ENCODE measurements at places on chromosomes 4 and X.

GRCh38 chrX:130702867-130703707 is 199.9 kb downstream of the ENOX2 start:
- no peak for DNase-seq

DNA sequence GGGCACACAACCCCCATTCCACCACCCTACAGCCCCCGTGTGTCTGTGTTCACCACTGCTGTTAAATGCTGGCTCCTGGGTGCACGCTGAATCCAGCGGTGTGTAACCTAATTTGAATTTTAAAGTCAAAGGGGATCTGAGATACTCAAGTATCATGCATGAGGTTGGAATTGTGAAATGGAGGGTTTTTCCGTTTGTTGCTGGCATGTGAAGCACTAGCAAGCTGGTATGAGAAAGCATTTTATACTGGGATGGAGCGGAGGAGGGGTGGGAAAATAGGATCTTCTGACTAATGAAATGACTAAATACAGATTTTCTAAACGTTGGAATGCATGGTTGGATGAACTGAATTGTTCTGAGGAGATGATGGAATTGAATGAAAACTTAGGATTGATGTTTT is 36.9 kb upstream of the FAT1 start:
- DNase-seq, result no peak

DNA sequence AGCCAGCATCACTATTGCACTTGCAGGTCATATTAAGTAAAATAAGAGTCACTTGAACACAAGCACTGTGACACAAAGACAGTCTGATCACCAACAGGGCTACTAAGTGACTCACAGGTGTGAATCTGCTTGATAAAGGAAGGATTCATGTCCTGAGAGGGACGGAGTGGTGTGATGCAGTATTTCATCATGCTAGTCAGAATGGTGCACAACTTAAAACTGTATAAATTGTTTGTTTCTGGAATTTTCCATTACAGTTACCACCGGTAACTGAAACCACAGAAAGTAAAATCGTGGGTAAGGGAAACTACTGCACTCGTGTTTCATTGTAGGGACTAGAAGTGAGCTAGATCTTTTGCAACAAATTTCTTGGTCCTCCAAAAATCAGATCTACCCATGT is 109.7 kb downstream of the ELOVL6 start:
- no peak for DNase-seq

DNA sequence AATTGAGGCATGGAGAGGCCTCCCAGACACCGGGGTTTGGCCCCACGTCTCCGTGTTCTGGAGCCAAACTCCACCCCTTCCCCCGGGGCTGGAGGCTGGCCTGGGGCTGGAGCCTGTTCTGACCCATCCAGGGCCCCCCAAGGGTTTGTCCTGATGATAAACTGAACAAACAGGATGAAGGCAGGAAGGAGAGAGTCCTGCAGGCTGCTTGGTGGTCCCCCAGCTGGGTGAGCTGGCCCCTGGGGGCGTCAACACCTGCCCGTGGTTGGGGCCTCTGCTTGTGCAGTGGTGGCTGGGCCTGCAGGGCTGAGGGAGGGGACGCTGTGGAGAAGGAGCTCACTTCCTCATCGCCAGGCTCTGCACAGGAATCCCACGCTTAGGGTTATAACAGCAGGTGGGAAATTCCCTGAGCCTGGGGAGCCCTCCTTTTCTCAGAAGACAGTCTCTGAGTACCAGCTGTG is 2.3 kb downstream of the SH3TC1 start:
- DNase-seq, result peak; percentile 36

DNA sequence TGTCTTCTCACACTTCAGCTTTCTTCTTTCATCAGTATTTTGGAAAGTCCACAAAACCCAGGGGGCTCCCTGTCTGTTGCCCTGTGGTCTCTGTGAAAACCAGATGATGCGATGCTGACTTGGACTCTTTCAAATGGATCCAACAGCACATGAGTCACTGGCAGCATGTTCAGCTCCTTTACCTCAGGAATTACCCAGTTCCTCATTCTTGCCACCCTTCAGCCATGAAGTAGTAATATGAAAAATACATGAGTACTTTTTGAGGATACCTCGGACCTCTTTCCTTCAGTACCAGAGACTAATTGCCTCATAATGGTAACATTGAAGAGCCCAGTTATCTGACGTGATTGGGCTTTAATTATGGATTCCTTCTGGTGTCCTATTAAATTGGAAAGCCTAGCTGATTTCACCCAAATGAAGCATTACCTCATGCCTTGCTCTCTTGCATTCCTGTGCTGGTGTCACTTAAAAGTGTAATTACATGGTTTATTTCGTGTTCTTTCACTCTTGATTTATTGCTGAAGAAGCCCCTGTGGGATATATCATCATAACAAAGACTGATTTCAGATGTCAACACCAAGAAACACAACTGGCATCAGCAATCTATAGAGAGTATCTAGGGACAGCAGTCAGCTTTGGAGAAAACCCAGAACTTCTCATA is 63.4 kb downstream of the NFKB1 start:
- DNase-seq, result no peak

DNA sequence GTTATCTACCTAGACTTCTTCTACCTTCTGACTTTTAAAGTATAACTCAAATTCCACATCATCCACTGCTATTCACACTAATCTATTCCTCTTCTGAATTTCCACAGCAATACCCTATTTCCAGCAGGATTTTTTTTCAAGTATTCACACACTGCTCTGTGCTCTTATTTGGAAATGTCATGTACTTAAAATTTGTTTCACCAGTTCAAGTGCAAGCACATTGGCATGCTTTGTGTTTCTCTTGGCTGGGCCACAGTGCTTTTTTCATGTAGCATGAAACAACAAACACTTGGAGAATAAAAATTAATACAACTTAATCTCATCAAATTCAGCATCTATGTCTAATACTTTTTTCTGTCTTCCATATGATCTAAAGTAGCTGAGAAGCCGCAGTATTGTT is 161.8 kb upstream of the PCDH18 start:
- DNase-seq, result no peak

GRCh38 chrX:16646366-16647138 is 3.4 kb upstream of the S100G start:
- DNase-seq, result no peak

DNA sequence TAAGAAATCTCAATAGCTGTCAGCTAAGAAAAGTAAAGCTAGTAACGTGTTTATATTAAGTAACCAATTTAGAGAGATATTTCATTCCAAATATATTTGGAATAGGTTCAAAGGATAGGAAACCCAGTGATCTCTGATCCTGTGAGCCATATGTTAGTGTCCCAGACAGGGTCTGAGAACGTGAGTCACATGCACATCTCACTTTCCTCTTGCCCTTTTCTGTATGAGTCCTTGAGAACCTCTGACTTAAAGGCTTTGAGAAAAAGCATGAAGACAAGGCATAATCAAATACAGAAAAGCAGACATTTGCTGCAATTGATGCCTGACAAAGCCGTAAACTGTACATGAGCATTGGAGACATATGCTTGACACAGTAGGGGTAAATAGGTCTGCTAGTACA is 655.1 kb upstream of the ADGRL3 start:
- no peak for DNase-seq

DNA sequence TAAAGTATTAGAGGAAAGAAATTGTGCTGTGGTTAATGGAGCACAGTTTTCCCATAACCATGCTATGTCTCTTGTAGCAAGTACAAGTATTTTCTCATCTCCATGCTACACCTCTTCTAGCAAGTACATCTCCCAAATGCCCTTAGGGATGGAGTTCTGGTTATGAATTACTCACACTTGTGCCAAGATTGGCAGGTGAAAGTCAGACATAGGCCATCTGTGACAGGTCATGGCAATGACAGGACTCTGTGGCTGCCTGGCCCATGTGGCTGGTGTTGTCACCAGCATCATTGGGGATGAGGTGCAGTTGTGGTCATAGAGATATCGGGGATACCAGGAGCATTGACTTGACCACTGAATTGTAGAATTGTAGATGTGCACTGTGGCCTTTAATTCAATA is 310.2 kb downstream of the FAT4 start:
- DNase-seq, result no peak

DNA sequence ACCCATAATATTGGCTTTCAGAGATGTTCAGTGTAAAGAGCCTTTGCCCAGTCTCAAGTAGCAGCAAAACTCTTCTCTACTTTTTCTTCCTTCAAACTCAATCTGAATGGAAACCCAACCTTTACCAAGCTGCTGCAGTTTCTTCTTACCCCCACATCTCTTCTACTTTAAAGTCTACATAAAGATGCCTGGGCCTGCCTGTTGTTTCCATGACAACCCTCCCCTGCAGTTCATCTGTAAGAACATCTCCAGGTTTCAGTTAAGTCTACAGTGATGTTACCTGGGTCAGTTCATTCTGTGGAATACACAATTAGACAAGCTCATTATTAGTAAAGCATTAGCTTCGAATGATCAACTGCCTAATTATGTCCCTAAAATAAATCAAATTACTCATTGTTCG is 81.4 kb downstream of the SPANXN3 start:
- DNase-seq, result no peak

DNA sequence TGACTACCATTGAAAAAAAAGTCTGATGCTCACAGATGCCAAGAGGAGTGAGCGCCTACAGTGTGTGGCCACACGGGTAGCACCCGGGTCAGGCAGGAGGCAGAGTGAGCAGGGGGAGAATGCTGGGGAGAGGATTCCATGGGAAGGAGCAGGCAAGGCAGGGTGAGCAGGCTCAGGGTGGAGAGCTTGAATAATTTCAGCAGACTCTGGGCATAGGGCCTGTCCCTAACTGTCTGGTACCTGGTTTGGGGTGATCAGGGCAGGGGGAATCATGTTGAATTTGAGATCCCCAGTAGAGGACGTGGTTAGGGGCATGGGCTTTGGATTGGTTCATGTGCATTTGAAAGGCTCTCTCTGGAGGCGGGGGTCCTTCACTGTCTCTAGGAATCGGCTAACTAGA is 51.2 kb upstream of the TLR3 start:
- no peak for DNase-seq

- DNase-seq, result no peak
Observed at GRCh38 chr4:174119051-174119450, 164.4 kb downstream of the FBXO8 start.

GRCh38 chr4:1022739-1023066 is 11.3 kb downstream of the FGFRL1 start:
- no peak for DNase-seq

- no peak for DNase-seq
Observed at GRCh38 chrX:9279234-9279544, 185.7 kb upstream of the TBL1X start.

DNA sequence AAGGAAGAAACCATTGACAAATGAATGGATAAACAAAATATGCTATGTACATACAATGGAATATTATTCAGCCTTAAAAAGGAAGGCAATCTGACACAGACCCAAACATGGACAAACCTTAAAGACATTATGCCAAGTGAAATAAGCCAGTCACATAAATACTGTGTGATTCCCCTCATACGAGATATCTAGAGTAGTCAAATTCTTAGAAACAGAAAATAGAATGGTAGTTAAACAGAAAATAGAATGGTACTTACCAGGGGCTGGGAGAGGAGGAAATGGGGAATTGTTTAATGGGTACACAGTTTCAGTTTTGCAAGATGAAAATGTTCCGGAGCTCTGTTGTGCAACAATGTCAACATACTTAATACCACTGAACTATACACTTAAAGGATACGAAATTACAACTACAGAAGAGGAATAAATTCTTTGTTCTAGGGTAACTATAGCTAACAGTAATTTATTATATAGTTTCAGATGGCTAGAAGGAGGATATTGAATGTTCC is 47.8 kb upstream of the DUSP21 start:
- no peak for DNase-seq

- no peak for DNase-seq
Observed at GRCh38 chrX:24025741-24026403, 1.1 kb downstream of the KLHL15 start.
